D721Med (cell line): ENCODE measurements at places on chromosomes 4 and X.

- DNase-seq = no peak
Observed at GRCh38 chr4:101851672-101852071, 61.1 kb downstream of the BANK1 start.

GRCh38 chr4:76584241-76585152 lies 149.5 kb downstream of the SHROOM3 start:
- no peak for DNase-seq

DNA sequence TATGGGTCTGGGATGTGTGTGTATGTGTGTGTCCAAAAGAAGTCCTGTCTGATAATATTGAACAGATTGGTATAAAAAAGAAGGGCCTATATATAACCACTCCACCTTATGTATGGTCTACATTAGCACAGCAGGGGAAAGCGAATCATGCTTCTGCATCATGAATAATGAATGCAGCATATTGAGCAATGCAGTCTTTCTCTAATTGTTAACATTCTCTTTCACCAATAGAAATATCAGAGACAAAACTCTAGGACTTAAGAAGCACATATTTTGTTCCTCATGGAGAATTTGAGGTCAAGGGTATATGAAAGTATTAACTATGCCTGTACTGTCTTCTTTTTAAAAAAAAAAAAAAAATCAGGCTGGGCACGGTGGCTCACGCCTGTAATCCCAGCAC lies 264.3 kb upstream of the NOCT start:
- DNase-seq = no peak

DNA sequence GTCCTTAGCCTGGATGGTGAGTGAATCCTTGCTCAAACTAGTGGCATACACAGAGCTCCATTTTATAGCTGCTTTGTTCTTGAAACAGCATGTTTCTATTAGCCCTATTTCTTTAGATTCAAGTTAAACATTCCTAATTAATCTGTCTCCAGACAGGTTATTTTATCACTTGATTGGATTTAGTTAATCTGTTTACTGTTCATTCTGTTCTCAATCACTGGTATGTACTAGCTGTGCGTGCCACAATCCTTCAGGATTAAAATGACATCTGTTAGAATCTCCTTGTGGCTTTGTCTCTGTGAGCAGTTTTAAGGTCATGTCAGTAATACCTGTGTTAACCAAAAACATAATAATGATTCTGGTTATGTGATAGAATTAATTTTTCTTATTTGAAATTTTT lies 36.5 kb downstream of the PTPN13 start:
- DNase-seq = no peak

- no peak for DNase-seq
Observed at GRCh38 chrX:84175958-84176357, 12.0 kb downstream of the RPS6KA6 start.

- DNase-seq = no peak
Observed at GRCh38 chr4:41687971-41688370, 60.6 kb downstream of the PHOX2B start.

- no peak for DNase-seq
Observed at GRCh38 chr4:181119186-181119585, 1124.0 kb upstream of the TENM3 start.

- DNase-seq = no peak
Observed at GRCh38 chr4:16231570-16232245, 5.4 kb upstream of the TAPT1 start.

DNA sequence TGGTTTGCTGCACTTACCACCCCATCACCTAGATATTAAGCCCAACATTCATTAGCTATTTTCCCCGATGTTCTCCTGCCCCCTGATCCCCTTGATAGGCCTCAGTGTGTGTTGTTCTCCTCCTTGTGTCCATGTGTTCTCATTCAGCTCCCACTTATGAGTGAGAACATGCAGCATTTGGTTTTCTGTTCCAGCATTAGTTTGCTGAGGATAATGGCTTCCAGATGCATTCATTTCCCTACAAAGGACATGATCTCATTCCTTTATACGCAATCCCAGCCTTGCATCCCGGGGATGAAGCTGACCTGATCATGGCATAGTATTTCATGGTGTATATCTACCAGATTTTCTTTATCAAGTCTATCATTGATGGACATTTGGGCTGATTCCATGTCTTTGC lies 99.0 kb upstream of the DCAF12L2 start:
- no peak for DNase-seq

DNA sequence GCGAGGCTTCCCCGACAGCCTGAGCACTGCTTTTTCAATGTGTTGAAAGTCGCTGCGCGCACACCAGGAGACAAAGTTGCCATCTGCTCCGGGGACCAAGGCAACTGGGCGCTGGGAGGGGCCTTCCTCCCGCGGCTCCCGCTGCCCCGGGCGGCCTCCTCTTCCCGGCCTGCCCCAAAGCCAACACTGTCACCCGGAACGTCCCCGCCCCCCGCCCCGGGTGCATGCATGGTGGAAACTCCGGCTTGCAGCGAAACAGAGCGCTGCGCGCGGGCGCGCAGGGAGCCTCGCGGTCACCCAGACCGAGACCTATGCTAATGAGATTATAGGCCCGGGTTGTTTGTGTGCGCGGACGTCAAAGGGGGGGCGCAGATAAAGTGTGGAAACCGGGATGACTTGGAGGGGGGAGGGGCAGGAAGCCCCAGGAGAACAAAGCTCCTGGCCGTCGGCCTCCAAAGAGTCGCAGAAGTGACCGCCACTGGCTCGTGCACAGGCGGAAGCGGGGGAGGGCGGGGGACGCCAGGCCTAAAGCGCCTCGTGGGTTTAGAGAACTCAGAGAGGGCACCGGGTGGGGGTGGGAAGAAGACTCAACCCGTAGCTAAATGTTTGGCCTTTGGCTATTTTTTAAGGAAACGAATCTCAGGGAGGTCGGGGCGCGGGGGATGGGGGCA lies 88.8 kb downstream of the BCOR start:
- DNase-seq = peak; percentile 41

DNA sequence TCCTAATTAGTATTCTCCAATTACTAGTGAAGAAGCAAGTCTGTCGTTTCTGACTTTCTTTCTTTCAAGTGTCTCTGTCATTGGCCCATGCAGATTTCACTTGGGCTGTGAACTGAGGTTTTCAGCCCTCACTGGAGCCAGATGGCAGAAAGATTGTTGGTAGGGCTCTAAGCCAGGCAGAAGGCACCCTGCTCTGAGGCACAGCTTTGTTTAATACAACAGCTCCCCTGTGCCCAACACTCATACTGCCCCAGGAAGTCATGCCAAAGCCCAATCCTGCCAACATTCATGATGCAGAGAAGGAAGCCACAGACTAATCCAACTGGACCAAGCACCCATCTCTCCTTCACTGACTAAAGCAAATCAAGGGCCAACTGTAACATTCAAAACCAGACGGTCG lies 117.1 kb upstream of the FRG1 start:
- DNase-seq = no peak

DNA sequence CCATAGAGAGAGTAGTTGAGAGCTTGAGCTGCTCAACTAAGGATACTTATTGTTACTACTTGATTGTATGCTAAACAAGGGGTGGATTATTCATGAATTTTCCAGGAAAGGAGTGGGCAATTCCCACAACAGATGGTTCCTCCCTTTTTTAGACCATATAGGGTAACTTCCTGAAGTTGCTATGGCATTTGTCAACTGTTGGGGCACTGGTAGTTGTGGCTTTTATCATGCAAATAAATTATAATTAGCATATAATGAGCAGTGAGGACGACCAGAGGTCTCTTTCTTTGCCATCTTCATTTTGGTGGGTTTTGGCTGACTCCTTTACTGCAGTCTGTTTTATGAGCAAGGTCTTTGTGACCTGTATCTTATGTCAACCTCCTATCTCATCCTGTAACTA lies 1403.5 kb upstream of the PABPC4L start:
- no peak for DNase-seq

DNA sequence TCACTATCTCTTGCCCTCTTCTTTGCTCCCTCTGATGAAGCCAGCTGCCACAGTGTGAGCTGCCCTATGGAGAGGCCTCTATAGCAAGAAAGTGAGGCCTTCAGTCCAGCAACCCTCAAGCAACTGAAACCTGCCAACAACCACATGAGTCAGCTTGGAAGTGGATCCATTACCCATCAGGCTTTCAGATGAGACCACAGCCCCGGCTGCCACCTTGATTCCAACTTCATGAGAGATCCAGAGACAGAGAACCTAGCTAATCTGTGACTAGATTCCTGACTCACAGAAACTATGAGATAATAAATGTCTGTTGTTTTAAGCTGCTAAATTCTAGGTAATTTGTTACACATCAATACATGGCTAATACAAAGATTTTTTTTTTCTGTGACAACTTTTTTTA lies 20.4 kb upstream of the WAS start:
- DNase-seq = no peak

- no peak for DNase-seq
Observed at GRCh38 chr4:89305712-89306437, 1.7 kb downstream of the GPRIN3 start.
